ENCODE measurements at places on chromosomes 5 and 9.

GRCh38 chr5:36530215-36530614 is 76.2 kb upstream of the SLC1A3 start:
- no peak for DNase-seq

DNA sequence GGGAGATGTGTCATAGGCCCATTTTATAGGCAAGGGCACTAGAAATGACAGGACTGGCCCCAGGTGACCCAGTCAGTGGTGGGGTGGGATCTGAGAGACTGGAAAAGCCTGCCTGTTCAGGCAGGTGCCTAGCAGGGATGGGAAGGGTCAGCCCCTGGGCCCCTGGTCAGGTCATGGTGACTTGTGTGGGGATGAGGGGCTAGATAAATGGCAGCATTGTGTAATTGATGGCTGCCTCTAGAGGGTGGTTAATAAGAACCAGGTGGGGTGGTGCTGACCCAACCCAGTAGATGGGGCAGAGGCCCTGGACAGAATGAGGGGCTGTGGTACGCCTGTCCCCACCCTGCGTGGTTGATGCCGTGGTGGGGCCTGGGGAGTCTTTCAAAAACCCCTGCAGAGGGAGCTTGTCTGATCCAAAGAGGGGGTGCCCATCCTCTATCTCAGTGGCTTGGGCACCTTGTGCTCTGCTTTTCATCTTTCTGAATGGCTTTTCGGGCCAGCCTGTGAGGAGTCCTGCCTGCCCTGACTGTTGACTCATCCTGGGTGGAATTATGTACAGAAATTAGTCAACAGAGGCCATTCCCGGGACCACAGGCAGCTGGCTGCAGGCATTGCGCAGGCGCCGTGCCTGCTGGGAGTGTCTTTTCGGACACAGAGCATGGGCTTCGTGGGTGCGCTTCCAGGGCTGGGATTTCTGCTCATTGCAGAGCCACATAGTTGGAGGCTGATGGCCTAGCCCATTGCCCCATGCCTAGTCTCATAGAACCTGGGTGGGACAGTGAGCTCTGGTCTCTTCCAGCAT is 93.6 kb upstream of the PITX1 start:
- no peak for DNase-seq

GRCh38 chr9:99000476-99001395 is 57.0 kb downstream of the COL15A1 start:
- peak; percentile 60 for DNase-seq

DNA sequence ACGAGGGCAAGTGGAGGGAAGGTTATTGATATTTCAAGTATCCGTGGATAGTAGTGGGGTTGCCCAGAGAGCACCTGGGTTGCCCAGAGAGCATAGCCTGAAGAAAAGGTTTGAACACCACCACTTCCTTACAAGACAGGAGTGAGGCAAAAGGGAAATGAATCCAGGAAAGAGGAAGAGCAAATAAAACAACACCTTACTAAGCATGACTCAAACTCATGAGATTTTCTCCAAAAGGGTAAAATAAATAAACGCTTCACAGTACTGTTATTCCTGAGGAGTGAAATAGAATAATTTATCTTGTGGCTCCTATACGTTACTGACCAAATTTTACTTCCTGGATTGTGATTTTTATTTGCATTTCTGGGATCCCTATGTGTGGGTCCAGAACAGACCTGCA is 65.2 kb upstream of the PTPRD start:
- no peak for DNase-seq

- no peak for DNase-seq
Observed at GRCh38 chr9:116372081-116372673, 218.6 kb downstream of the PAPPA start.

- DNase-seq = no peak
Observed at GRCh38 chr9:98024702-98025101, 31.8 kb upstream of the NANS start.

- no peak for DNase-seq
Observed at GRCh38 chr9:68672215-68672614, 32.8 kb upstream of the PIP5K1B start.

DNA sequence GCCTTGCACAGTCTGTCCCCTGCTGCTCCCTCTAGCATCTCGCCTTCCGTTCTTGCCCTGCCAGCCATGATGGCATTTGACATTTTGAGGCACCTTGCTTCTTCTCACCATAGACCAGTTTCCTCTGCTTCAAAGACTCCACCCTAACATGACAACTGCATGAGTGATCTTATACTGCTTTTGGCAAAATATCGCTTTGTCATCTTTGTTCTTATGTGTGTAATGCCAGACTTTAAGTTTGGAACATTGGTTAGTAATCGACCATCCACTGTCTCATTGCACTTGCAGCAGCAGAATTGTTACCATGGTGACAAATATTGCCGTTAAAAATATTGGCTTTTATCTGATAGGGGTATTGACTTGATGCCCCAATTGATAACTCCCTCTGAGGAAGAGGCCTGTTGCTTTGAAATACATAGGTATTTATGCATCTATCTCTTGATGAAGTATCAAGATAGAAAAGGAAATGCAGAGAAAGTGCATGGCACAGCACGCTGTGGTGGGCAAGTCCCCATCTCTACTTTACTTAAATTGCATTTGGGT is 6.8 kb downstream of the GARIN3 start:
- DNase-seq = peak; percentile 6

DNA sequence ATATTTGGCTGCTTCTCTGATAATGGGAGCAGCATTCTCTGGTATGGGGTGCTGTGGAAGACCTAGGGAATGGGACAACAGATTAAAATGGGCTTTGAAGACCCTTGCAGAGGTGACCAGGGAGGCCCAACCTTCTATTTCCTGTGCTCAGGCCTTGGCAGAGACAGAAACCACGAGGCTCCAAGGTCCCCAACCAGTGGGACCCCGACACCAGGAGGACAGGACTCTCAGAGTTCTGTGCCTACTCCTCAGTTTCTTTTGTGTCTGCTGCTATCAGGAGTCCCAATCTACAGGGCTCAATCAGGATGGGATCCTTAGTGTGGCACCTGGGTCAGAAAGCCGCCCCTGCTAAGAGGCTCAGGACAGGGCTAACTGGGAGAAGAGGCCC is 29.3 kb downstream of the CSF2 start:
- no peak for DNase-seq

DNA sequence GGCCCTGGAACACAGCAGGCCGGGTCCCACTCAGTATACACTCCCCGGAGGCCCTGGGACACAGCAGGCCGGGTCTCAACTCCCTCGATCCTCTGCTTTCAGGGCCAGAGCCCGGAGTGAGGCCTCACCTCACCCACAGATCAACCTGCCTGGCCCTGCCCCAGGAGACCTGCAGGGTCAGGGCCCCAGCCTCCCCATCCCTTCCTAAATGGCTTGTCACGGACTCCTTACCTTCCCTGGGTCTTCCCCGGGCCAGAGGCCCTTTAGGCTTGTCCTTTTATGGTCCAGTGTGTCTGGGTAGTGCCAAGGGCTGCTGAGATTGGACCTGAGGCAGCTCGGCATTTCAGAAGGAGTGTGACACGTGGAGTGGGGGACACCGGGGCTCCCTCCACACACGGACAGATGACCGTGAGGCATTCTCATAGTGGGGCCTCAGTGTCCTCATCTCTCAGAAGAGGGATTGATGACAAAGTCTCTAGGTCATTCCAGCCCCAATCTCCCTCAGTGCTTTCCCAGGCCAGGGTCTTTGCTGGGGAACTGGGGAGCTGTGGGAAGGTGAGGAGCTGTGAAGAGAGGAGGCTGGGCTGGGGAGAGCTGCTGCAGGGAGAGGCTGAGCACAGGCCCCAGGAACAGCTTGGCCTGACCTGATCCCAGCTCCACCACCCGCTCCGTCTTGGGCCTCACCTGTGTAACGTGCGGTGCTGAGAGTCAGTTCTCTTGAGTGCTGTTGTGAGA is 18.0 kb upstream of the PLEKHG4B start:
- DNase-seq = no peak

GRCh38 chr5:110752953-110753352 is 14.1 kb downstream of the SLC25A46 start:
- DNase-seq = no peak

DNA sequence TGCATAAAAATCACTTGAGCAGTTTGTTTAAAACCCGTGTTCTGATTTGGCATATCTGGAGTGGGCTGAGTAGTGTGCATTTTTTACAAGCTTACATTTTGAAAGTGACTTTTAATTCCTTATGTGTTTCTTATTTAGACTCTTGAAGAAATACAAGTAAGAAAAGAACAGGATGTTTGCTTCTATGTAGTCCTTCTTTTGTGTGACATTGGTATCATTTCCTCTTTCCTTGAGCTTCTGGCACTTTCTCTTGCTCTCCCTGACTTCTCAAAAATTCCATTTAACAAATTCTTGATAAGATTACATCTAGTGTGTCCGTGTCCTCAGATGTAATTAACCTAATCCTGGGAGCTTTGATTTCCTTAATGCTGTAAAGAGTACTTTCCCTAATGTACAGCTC is 12.5 kb downstream of the GARNL3 start:
- DNase-seq = no peak

GRCh38 chr5:172175263-172175719 is 12.7 kb downstream of the STK10 start:
- DNase-seq = peak; percentile 90

- peak; percentile 46 for DNase-seq
Observed at GRCh38 chr9:99103901-99104458, 933 bp upstream of the TGFBR1 start.

DNA sequence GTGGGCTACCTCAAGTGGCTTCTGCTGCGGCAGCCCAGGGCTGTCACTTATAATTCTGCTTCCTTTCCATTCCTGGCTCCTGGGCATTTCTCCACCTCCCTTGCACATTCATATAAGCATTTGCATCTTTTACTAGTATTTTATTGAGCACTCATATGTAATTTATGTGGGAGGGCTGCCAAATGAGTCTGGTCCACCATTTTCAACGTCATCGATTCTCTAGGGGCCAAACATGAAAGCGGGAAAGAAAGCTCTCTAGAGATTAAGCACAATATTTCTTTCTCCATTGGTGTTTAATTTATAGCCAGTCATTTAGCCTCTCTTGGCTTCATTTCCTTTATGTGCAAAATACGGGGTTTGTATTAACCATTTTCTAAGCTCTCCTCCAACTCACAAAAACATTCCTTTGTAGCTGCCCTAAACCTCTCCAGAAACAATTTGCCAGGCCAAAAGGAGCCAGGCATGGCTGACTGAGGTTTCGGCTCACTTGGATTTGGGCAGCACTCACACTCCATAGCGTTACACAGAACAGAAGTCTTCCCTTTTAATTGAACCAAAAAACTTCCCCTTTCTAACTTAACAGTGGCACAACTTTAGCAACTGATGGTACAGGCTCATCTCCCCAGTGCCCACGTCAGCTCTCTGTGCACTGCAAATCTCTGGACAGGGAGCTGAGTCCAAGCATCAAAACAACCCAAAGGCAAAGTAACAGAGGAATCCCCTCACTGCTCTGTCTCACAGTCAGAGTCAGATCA is 183.5 kb downstream of the ROR2 start:
- no peak for DNase-seq

- DNase-seq = no peak
Observed at GRCh38 chr9:90002397-90003271, 397.8 kb downstream of the GADD45G start.

DNA sequence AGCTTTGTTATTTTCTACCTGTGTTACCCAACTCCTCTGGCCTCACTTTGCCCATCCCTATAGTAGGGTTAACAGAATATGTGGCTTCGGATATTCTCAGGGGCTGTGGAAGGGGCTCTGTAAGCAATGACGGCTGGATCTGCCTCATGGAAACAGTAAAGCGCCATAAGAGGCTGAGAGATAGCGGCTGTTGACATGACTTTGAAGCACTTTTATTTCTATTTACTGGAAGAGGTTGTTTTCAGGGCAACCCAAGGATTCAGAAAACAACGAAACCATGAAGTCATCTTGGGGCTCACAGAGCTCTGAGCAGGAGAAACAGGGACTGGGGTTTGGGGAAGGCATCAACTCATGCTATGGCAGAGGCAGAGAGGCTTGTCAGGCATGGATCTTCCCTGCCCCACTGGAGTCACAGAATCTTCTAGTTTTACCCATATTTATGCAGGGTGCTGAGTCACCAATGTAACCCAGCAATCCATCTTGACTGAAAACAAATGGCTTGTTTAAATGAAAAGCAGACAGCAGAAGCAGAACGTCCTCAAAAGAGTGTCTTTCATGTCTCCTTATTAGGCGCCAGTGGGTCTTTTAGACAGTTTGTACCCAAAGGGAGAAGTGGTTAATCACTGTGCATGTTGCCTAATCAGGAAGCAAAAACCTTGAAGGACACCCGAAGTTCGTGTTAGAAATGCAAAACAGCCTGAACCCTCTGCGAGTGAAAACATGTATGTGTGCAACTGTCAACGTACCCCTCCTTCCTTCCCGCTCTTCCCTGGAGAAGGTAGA is 113.0 kb downstream of the COL23A1 start:
- DNase-seq = no peak

DNA sequence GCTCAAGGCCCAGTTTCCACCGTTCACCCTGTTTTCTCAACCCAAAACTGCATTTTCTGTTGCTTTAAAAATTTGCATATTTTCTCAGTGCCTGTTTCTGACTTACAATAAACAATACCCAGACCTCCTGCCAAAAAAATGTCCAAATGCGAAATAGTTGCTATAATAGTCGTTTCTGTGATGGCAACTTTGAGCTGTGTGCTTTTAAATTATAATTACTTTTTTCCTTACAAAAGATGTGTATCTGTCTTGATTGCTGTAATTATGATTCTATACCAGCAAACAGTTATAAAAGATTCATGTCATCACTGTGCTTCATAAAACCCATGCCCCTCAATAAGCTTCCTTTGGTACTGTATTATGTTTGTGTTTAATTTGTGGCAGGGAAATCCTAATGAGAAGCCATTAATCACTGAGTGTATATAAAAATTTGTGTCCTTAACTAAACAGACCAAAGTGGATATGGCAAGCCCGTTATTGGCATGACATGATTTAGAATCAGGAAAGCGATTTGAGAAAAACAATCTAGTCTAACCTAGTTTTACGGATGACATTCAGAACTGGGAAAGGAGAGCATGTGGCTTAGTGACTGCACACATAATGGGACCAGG is 5.4 kb upstream of the SLC1A3 start:
- no peak for DNase-seq

DNA sequence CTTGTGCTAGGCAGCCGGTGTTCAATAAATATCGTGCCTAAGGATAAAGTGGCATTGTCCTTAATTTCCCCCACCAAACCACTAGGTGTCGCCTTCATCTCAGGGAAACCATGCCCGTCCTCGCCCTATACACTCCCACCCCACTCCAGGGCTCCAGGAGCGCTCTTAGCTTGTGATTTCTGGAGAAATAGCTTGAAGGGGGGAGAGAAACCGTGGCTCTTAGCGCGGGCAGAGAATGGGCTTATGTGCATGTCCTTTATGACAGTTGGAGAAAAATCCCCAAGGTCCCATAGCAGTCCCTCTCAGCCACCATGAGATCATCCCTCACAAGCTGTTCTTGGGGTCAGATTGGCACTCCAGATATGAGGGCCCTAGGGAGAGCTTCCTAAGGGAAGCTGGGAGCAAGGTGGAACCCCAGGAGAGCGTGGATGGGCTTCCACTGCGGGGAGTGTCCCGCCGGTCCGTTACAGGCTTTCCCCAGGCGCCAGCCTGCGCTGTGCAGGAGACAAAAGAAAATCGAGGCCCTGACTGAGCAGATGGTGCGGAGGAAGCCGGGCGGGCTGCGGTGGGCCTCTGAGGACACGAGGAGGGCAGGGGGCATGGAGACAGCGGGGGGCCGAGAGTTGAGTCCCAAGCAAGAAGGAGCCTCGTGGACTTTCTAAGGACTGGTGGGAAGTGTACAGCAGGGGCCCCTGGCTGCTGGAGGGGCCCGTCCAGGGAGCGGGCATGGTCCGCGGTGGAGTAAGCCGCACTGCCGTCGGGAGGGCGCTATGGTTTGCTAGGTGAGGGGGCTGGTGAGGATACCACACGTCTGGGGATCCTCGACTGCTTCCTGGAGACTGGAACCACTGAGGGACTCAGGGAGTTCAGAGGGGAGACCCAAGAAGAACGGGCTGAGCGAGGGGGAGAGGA is 750 bp upstream of the NPR2 start:
- DNase-seq = peak; percentile 44

- DNase-seq = no peak
Observed at GRCh38 chr9:93976973-93977372, 21.8 kb upstream of the BARX1 start.

Data from stimulated activated naive CD4-positive, alpha-beta T cell (primary cell).